ENCODE measurements at places on chromosomes 2 and 18. TPM values are rescaled to one million over a fixed set of nuclear protein-coding genes. Genes with fewer than 3 reads are reported as not detected.
A peak's percentile ranks its signal among the peaks of the same experiment; 100 is the strongest.

DNA sequence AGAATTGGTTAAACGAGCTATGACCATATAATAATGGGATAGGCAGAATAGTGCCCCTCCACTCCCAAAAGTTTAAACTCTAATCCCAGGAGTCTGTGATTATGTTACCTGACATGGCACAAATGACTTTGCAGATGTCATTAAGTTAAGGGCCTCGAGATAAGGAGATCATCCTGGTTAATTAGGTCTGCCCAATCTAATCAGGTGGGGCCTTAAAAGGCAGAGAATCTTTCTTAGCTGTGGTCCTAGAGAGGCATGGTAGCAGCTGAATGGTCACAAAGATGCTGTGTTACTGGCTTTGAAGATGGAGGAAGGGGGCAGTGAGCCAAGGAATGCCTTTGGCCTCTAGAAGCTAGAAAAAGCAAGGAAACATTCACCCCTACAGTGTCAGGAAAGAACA, 31.1 kb downstream of the TACR1 start:
- DNase-seq = no peak
- no peak overlapping the region for H3K4me3 ChIP-seq
- no peak overlapping the region for H3K27ac ChIP-seq
- H3K27me3 ChIP-seq = no peaks in the 10 kb centered on the region

DNA sequence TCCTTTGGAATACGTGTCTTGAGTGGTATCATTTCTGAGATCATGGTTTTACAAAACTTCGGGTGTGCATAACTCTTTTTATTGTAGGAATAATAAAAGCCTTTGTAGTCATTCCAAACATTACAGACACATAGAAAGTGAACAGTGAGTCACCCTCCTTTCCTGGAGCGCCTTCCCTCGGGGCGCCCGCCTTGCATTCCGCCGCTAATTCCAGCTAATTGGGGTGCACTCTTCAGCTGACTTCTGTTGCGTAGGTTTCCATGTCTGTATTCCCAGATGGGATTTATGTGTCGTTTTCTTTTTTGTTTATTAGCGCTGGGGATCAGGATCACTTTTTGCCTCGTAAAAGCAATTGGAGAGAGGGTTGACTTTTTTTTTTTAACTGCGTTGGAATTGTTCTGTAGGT, 18.7 kb downstream of the SH3BP4 start:
- H3K4me1 ChIP-seq = peaks cover 2% of the 10 kb centered on the region
- DNase-seq = no peak
- H3K36me3 ChIP-seq = no peaks in the 10 kb centered on the region
- no peak overlapping the region for H3K4me3 ChIP-seq

DNA sequence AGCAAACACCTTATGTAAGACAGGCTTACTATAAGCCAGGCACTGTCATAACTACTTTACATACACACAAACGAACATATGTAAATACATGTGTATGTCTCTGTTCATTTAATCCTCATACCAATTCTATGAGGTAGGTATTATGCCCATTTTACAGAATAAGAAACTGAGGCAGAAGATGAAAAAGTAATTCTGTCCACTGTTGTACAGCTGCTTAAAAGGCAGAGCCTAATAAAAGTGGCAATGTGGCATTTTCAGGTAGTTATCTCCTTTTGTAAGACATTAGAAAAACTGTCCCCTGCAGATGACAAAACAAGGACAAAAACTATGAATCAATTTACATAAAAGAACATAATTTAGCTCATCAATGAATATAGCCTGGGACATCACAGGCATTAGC, 69.9 kb downstream of the PLEKHM3 start:
- peaks cover 11% of the 10 kb centered on the region for H3K4me1 ChIP-seq
- no peak overlapping the region for H3K4me3 ChIP-seq
- H3K36me3 ChIP-seq = no peaks in the 10 kb centered on the region
- H3K27me3 ChIP-seq = no peaks in the 10 kb centered on the region
- DNase-seq = no peak
- no peak overlapping the region for H3K27ac ChIP-seq

- H3K4me1 ChIP-seq = no peaks in the 10 kb centered on the region
- H3K27me3 ChIP-seq = no peaks in the 10 kb centered on the region
- DNase-seq = no peak
- H3K27ac ChIP-seq = no peak overlapping the region
These were observed 113.2 kb upstream of the DLX2 start for GRCh38 chr2:172215936-172216335.

DNA sequence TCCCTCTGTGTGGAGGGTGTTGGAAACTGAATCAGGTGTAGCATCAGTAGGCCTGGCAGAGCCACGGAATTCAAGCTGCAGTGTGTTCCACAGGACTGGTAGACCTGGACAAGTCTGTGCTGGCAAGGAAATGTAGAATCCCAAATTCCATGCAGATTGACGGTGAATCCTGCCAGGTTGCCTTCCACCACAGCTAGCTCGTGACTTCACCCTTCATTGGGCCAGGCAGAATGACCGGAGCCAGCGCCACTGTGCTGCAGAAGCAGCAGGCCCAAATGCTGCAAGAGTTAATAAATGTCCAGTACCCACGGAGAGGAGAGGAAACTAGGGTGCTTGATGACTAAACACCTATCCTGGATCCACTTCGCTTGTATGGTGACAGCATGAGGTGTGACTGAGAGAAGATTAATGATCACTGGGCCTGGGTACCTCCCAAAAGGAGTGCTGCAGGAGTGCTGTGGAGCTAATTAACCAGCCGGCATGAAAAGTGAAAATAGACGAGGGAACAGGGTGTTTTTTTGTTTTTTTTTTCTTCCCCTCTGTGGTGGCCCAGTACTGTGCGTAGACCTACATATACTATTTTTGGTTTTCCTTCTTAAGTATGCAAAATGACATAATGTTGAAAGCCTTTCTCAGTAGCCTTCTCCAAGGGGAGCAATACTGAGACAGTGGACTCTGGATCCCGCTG, 122.2 kb downstream of the TANC1 start:
- no peak overlapping the region for H3K4me3 ChIP-seq
- H3K4me1 ChIP-seq = peaks cover 67% of the 10 kb centered on the region
- no peaks in the 10 kb centered on the region for H3K27me3 ChIP-seq
- no peaks in the 10 kb centered on the region for H3K36me3 ChIP-seq
- H3K27ac ChIP-seq = peak overlapping the region; percentile 56

DNA sequence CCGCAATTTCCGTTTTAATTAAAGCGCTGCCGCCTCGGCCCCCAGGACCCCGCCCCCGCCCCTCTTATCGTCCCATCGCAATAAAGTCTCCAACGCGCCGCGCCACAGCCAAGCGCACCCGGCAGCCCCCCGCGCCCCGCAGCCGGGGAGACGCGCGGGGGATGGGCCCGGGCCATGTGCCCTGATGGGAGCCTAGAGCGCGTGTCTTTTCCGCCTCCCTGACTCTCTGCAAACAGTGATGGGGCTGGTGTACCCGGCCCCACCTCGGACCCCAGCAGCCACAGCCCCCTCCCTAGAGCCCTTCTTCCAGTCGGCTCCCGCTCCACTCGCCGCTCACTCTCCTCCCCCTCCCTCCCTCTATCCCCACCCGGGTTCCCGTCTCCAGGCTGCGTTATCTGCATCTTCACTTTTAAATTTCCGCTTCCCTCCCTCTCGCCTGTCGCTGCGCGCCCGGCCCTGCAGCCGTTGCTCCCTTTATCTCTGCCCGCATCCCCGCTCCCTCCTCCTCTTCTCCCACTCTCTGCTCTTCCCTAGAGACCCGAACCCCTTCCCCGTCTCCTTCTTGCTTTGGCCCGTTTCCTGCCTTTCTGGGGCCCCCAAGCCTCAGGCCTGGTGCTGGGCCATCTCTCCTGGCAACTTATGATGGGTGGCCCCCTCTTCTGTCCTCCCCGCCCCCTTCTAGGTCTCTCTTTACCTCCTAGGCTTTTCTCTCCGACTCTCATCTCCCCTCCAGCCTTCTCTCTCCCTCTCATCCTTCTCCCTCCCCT, 524 bp upstream of the FEV start:
- H3K4me3 ChIP-seq = no peak overlapping the region
- no peak overlapping the region for H3K27ac ChIP-seq
- no peaks in the 10 kb centered on the region for H3K36me3 ChIP-seq
- DNase-seq = no peak

DNA sequence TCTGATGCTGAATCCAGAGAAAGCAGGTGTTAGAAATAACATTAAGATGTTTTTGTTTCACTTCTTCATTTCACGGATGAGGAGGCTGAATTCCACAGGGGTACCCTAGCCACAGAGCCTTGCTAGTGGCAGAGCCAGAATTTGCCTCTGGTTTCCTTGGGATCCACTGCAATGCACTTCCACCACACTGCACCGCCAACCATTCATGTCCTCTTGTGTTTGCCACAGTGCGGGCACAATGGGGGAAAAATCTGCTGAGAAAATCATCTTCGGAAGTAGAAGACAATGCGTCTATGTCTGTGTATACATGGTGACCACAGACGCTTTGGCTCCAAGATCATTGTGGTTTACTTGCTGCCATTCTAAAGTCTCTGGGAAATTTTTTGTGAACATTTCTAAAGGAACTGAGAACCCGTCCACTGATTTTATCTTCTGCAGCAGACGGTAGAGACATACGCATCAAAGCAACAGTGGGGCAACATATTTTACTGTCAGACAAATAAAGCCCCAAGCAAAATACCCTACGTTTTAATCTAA, 14.9 kb downstream of the ICOS start:
- H3K4me3 ChIP-seq = no peak overlapping the region
- no peak overlapping the region for H3K27ac ChIP-seq
- no peaks in the 10 kb centered on the region for H3K27me3 ChIP-seq
- DNase-seq = no peak
- H3K36me3 ChIP-seq = no peaks in the 10 kb centered on the region

Gene MAP2
- polyA plus RNA-seq = 6.3 TPM

Gene ALMS1
- polyA plus RNA-seq = 8.0 TPM

DNA sequence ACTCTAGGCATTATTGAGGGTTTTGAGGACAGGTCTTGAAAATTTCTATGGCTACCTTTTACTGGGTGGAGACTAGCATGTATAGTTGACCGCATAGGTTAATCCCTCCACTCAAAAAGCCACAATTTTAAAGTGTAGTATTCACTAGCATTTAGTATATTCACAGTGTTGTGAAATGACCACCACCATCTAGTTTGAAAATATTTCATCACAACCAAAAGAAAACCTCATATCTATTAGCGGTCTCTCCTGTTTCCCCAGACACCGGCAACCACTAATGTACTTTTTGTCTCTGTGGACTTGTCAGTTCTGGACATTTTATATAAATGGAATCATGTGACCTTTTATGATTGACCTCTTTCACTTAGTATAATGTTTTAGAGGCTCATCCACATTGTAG, 53.9 kb downstream of the MSH2 start:
- H3K4me1 ChIP-seq = no peaks in the 10 kb centered on the region
- no peak overlapping the region for H3K4me3 ChIP-seq
- DNase-seq = no peak
- no peaks in the 10 kb centered on the region for H3K27me3 ChIP-seq

Gene CXCR4
- 84.3 TPM for polyA plus RNA-seq

GRCh38 chr2:65917986-65918385, 485.6 kb upstream of the SPRED2 start:
- H3K36me3 ChIP-seq = no peaks in the 10 kb centered on the region
- H3K27me3 ChIP-seq = no peaks in the 10 kb centered on the region

DNA sequence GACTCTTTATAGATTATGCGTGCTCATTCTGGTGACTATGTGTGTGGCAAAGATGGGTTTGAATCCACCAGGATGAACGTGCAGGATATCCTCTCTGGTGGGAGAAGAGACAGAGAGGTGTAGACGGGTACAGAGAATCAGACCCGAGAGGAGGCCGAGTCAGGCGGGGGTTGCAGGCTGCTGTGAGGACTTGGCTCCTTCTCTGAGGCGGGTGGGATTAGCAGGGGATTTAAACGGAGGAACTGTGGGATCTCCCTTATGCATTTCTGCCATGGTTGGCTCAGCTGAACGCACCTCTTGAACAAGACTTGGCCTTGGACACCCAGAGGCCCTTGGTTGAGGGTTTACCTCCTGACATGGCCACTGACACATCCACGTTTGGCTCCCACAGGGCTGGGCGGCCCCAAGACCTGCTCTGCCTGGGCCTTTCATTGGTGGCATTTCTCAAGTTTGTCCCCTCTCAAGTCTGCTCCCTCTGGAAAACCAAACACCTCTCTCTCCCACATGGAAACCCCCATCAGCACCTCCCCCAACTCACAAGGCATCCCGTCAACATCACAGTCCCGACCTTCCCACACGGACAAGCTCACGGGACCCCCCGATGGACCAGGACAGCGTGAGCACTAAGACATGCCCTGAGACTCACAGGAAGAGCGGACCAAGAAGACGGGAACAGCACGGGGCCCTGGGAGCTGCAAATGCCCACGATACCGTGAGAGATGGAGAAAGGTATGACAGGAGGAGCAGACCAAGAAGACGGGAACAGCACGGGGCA, 158.3 kb downstream of the RTP5 start:
- H3K4me3 ChIP-seq = no peak overlapping the region
- DNase-seq = no peak
- H3K27me3 ChIP-seq = no peaks in the 10 kb centered on the region
- no peaks in the 10 kb centered on the region for H3K4me1 ChIP-seq

GRCh38 chr18:8793445-8794155, 88.2 kb downstream of the MTCL1 start:
- no peak overlapping the region for H3K4me3 ChIP-seq
- H3K4me1 ChIP-seq = no peaks in the 10 kb centered on the region
- H3K27ac ChIP-seq = no peak overlapping the region
- no peaks in the 10 kb centered on the region for H3K27me3 ChIP-seq

- no peak overlapping the region for H3K27ac ChIP-seq
- no peaks in the 10 kb centered on the region for H3K27me3 ChIP-seq
- no peak overlapping the region for H3K4me3 ChIP-seq
- H3K4me1 ChIP-seq = no peaks in the 10 kb centered on the region
These were observed 116.5 kb downstream of the PMS1 start for GRCh38 chr2:189900726-189901125.
